ENCODE measurements at places on chromosomes 7 and 10.

DNA sequence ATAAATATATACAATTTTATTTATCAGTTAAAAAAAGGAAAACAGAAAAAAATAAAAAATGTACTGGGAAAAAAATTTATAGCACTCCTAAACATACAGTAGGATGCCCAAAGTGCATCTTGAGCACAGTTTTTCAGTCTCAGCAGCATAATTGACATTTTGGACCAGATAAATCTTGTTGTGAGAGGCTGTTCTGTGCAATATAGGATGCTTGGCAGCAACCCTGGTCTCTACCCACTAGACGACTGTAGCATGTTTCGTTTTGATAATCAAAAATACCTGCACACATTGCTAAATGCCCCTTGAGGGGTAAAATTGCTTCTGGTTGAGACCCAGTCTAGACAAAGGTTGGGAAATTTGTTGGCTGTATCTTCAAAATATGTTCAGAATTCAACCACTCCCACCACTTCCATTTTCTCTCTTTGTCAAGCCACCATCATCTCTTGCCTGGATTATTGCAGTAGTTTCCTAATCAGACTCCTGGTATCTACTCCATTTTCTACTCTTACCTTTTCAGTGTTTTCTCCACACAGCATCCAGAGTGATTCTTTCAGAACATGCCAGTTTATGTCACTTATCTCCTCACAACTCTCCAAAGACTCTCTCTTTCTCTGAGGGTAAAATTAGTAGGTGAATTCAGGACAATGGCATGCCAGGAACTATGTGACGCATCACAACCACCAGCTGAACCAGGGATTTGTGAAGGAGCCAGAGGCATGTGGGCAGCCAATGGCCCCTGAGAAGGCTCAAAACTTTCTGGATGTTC lies 91.4 kb downstream of the GPR85 start:
- DNase-seq: no peak

GRCh38 chr7:86664486-86664885 lies 20.8 kb downstream of the GRM3 start:
- DNase-seq: no peak

GRCh38 chr7:80584778-80585177 lies 53.7 kb upstream of the CD36 start:
- no peak for DNase-seq

GRCh38 chr7:44625526-44626471 lies 19.4 kb downstream of the OGDH start:
- no peak for DNase-seq

- DNase-seq: no peak
Measured at GRCh38 chr7:81780914-81781693, 11.3 kb upstream of the HGF start.

DNA sequence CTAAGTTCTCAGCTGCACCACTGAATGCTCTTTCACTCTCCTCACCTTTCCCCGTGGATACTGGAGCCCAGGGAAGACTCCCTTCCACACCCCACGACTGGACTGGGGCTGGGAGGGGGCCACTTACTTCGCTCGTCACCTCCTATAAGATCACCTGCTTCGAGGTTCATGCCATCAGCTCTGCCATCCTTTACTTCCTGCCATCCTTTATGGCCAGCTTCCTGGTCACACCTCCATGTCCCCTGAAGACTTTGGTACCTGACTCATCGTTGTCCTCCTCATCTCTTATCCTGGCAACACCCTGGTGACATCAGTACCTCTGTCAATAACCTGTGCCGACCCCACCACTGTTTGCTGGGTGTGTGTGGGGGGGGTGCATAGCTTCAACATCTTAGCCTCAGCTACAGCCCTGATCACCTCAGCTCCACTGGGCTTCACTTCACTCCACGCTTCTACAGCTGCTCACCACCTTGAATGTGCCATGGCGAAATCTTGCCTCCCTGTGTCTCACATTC lies 8.7 kb upstream of the VDAC2 start:
- no peak for DNase-seq

DNA sequence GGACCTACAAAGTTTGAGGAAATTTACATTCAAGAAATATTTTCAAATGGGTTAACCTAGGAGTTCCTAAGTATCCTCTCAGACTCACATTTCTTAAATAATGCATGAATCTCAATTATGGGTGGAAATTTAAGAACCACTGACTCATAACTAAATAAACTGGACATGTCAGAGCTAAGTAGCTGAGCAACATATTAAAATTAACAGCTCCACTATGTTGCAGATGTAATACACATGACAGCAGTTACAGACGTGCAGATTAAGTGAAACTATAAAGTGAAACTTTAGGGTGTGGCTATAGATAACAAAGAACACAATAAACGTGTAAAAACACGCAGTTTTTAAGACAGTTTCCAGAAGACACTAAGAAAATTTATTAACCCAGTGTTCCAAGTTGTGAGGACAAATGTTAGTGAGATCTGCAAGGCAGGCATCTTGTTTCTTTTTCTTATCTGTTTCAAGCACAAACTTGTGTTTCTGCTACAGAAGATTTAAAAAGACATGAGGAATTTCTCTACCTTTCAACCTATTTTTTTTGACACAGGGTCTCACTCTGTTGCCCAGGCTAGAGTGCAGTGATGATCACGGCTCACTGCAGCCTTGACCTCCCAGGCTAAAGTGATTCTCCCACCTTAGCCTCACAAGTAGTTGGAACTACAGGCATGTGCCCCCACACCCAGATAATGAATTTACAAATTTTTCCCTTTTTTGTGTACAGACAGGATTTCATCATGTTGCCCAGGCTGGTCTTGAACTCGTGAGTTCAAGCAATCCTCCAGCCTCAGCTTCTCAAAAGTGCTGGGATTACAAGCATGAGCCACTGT lies 25.3 kb downstream of the DNMBP start:
- DNase-seq: no peak

DNA sequence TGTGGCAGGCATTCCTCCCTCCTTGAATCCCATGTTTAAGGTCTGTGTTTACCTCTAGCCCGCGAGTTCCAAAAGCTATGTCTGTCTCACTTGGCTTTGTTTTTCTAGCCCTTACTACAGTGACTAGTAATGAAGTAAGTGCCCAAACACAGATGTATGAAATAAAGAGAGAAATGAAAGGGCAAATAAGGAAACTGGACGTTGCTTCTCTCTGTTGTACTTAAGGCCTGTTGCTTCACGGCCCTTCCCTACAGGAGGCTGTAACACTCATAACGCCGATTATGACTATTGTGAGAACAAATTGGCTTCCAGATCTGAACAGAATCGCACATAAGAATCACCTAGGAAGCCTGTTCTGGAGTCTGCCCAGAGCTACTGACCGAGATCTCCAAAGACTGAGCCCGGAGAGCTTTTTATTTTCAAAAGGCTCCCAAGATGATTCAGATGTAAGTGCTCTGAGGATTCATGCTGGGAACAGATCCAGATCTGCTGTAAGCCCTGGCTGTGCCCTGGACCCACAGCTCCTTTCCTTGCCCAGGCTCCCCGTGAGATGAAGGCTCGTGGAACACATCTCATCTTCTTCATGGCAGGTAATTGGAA lies 432.6 kb downstream of the SDK1 start:
- no peak for DNase-seq

- no peak for DNase-seq
Measured at GRCh38 chr7:84207025-84207424, 12.4 kb upstream of the SEMA3A start.

DNA sequence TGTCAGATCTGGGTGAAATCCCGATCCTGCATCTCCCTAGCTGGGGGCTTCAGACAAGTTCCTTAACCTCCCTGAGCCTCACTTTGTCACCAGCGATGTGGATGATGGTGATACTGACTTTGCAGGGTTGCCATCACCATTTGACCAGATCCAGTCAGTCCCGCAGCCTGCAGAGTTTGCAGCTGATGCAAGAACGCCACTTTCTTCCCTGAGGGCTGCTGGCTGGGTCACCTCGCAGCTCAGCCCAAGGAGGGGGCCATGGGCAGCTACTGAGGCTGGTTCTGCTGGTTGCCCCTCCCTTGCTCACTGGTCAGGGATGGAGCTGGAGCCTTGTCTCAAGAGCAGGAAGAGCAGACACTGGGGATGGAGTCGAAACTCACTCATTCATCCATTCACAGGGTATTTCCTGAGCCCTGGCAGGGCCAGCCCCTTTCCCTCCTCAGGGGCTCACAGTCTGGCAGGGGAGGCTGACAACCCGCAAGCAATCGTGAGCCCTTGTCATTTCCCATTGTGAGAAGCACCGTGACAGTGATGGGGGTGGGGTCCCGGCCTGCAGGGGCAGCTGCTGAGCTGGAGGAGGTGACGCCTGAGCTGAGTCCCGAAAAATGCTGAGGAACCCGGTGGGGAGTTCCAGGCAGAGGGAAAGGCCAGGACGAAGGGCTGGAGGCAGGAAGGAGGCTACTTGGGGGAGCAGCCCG lies 111.1 kb upstream of the TCF7L2 start:
- no peak for DNase-seq

- DNase-seq: no peak
Measured at GRCh38 chr10:122404576-122404975, 30.1 kb downstream of the PLEKHA1 start.

GRCh38 chr10:42691361-42692120 lies 53.2 kb upstream of the ZNF33B start:
- no peak for DNase-seq

GRCh38 chr7:143269251-143269650 lies 6.0 kb downstream of the GSTK1 start:
- no peak for DNase-seq
